ENCODE measurements at places on chromosomes 6 and 20.

- DNase-seq, result no peak
These were observed 5.5 kb downstream of the NT5DC1 start for GRCh38 chr6:116106146-116106545.

- no peak for DNase-seq
These were observed 38.5 kb upstream of the OR14J1 start for GRCh38 chr6:29263001-29263400.

GRCh38 chr6:11380549-11380948 lies 148.1 kb upstream of the NEDD9 start:
- no peak for DNase-seq

DNA sequence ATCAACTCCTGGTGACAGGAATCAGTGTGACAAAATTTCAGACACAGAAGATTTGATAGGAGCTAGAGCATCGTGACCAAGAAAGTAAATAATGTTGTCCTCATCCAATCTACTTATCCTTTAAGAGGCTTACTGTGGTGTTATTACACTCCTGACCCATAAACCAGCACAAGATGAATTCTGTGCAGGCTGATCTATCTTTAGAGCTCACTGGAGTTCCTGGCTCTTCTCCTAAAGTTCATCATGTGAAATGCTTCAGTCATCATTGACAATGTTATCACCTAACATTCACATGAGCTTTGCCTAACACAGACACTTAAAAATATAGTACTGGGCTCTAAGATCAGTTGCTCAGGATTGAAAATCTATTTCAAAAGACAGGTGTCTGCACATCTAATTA lies 271.0 kb upstream of the HSF2 start:
- no peak for DNase-seq

- no peak for DNase-seq
These were observed 80.6 kb upstream of the PREP start for GRCh38 chr6:105483492-105483891.

DNA sequence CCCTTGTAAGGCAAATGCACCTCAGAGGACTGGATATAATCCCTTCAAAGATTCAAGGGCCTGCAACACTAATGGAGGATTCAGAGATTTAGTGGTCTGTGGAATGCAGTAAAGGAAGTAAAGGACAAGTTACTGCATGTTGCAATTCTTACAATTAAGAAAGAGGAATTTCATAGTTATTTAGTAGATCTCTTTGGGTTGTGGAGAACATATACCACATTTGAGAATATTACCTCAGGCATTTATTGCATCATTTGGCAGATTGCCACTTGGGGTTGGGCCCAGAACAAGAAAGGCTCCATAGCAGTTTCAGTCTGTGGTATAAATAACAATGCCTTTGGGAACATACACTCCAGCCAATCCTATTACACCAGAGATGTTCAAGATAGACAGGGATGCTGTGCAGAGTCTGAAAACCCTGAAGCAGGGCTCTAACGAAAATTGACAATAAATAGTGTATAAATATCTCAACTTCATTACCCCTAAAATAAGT lies 20.9 kb upstream of the EPM2A start:
- no peak for DNase-seq

GRCh38 chr20:61633004-61633403 lies 380.9 kb downstream of the CDH4 start:
- no peak for DNase-seq

DNA sequence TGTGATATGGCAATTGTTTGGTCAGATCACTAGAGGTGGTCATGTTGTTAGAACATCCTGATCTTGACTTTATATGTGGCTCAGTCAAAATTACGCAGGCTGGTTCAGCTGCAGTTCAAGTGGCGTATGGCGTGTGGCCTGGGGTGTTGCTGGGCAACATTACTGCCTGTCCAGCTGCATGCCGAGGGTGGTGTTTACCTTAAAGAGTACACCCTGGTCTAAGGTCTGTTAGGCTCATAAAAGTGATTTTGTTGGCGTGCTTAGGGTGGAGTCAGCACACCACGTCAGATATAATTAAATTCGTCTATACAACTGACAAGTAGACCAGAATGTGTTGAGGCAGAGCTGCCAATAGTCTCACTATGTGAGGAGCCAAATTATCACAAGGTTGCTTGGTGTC lies 55.6 kb upstream of the NEDD9 start:
- no peak for DNase-seq

DNA sequence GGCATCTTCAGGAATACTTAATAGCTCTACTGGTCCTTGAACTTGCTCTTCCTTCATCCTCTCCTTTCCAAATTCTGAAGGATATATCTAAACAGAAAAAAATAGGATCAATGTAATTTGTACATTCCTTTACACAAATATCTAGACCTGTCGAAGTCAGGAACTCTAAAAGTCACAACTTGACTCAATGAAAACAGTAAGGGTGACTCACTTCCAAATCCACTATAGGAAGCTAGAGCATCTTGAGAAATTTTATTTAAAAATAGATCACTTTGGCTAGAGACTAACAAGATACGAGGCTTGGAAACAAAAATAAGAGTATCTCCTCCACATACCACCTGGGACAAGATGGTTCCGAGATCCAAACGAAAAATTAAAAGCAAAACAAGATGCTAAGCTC lies 12.2 kb downstream of the ESF1 start:
- no peak for DNase-seq

GRCh38 chr6:157994125-157994795 lies 12.6 kb downstream of the SYNJ2 start:
- peak; percentile 50 for DNase-seq

GRCh38 chr6:122092366-122092765 lies 307.1 kb upstream of the HSF2 start:
- DNase-seq, result no peak

- no peak for DNase-seq
These were observed 79.5 kb downstream of the BCAS1 start for GRCh38 chr20:53990768-53991450.

GRCh38 chr6:14826456-14826855 lies 419.4 kb upstream of the JARID2 start:
- no peak for DNase-seq

- no peak for DNase-seq
These were observed 177.0 kb upstream of the PRDM1 start for GRCh38 chr6:105909106-105909505.

GRCh38 chr6:17519120-17519519 lies 81.0 kb upstream of the FAM8A1 start:
- no peak for DNase-seq

- DNase-seq, result peak; percentile 97
These were observed 12.4 kb upstream of the CCN5 start for GRCh38 chr20:44702776-44703175.

- DNase-seq, result no peak
These were observed 9.6 kb downstream of the C20orf203 start for GRCh38 chr20:32664012-32664677.

DNA sequence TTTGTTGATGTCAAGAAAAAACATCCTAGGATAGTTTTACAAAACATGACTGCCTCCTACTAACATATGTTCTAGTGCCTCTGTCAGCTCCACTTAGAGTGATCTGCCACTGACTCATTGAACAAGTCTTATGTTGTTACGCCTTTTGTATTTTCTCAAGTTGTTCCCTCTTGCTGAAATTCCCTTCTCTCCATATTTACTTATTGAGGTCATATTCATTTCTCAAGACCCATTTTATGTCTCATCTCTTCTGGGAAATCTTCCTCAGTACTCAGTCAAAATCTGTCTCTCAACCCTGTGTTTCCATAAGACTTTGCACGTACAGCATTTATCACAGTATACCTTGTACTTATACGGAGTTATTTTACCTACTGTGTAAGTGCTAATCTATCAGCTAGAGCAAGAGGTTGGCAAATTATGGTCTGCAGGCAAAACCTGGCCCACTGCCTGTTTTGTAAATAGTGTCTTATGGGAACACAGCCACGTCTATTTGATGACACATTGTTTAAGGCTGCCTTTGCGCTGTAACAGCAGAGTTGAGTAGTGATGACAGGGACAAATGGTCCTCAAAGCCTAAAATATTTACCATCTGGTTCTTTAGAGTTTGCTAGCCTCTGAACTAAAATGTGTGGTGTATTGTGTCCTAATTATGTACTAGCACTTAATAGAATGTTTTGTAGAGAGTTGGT lies 83.4 kb downstream of the ADGRB3 start:
- DNase-seq, result no peak

- DNase-seq, result no peak
These were observed 248.1 kb upstream of the OPRM1 start for GRCh38 chr6:153790876-153791473.

GRCh38 chr6:157278171-157278570 lies 45.1 kb downstream of the TMEM242 start:
- DNase-seq, result no peak

GRCh38 chr20:64261138-64261537 lies 5.6 kb downstream of the PCMTD2 start:
- DNase-seq, result no peak

DNA sequence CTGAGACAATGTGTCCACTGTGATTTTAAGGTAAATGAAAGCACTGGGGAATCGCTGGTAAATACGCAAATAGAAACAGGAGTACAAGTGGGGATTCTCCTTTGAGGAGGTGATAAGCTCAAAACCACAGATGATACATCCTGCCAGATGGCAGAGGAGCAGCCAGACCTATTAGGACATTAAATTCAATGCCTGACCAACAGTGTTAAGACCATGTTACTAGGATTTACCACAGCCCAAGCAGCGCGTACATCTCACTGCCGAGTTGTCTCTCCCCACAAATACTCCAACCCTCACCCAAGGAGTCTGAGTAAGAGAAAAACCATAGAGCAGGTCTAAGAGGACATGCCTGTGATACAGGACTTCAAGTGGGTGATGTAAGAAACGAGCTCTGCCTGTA lies 68.9 kb upstream of the TULP1 start:
- DNase-seq, result no peak

- DNase-seq, result no peak
These were observed 312.8 kb upstream of the PTCHD4 start for GRCh38 chr6:48423640-48424365.

- DNase-seq, result no peak
These were observed 1005.3 kb upstream of the EPHA7 start for GRCh38 chr6:94424692-94425091.

DNA sequence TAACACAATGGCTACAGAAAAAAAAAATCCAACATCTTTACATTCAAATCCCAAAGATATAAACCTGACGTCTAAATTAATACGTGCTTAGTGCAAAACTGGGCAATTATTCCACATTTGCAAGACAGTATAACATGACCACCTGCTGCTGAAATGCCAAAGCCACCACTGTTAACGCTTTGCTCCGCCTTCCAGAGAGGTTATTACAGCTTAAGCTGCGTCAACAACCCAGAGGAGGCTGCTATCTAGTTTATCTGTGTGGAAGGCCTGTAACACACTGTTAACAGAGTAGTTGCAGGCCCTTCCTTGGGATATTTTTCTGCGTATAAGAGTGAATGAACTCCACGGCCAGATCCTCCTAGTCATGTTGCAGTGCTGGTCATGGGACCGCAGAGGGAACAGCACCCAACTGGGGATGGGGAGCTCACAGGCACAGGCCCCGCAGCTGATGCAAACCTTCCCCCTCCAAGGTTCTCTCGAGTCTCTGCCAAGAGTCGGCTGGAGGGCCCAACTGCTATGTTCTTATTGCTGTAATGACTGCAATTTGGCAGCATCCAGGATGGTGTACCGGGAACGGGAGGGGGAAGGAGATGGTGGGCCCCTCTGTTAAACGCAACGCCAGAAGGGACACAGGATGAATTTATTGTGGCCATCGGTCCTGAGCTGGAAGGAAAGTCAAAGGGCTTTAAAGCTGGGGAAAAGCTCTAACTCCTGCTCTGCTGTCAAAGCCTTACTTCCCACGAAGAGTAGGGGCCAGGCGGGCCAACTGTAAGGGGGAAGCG lies 993 bp upstream of the NCOA7 start:
- DNase-seq, result no peak

GRCh38 chr6:44665683-44666082 lies 278.2 kb downstream of the CDC5L start:
- no peak for DNase-seq

GRCh38 chr6:52261229-52261628 lies 16.9 kb upstream of the IL17F start:
- DNase-seq, result no peak

- DNase-seq, result peak; percentile 80
These were observed 253.2 kb downstream of the UST start for GRCh38 chr6:148999929-149000468.

GRCh38 chr6:70270287-70271005 lies 32.4 kb downstream of the COL9A1 start:
- no peak for DNase-seq

Data from coronary artery (tissue), 2 donors.